ENCODE measurements at places on chromosomes 4 and X. TPM values are rescaled to one million over a fixed set of nuclear protein-coding genes. Genes with fewer than 3 reads are reported as not detected.
A peak's percentile ranks its signal among the peaks of the same experiment; 100 is the strongest.

DNA sequence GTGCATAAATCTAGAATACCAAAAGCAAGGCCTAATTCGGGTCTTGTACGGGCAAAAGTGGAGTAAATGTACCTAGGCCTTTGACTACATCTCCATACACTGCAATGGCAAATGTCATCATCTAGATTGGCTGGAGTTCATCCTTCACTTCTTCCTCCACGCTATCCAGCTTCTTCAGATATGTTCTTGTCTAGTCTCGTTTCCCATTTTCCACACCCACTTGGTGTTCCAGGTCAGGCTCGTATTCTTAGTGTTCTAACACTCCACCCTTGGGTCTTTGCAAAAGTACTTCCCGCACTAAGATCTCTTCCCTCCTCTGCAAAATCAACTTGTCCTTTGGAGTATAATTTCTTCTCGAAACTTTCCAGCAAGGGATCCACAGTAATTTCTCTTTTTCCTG lies 1.4 kb downstream of the COQ2 start:
- DNase-seq, result no peak

- no peak for DNase-seq
Measured at GRCh38 chrX:115913575-115913974, 257.0 kb upstream of the AGTR2 start.

DNA sequence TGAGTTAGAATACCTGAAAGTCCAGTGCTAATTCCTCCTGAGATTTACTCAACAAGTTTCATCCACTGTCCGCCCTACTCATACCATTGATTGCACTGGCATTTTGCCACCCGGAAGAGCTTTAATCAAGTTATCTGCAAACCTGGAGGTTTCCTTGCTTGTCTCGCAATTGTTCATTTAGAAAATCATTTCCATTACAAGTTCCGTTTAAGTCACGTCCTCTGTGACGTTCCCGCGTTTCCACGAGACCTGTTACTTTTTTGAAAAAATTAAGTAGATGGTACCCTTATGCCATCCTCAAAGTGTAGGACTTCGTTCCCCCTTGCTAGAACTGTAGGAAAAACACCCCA lies 761 bp upstream of the FRYL start:
- DNase-seq, result peak; percentile 75

GRCh38 chrX:70033348-70034051 lies 16.2 kb downstream of the AWAT2 start:
- no peak for DNase-seq

DNA sequence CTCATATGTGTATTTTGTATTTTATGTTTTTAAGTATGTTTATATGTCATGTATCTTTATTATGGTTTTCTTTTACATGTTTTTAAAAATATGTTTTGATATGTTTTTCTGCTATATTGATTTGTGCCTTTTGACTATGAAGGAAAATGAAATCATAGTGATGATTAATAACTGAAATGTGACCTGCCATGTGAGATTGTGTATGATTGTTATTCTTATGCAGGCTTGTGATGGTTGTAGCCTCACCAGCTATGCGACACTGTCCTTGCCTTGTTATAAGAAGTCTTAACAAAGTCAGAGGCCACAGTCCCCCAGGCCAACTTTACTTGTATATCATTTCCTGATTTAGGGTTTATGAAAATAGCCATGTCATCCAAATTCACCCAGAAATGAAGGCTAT lies 83.2 kb downstream of the TMEM131L start:
- no peak for DNase-seq

The CXXC4 gene
- 1.4 TPM for total RNA-seq

The OPRPN gene
- total RNA-seq, result not detected

The TRIM61 gene
- 2.6 TPM for total RNA-seq
